H9 (cell line): ENCODE measurements at places on chromosomes 1 and 21. TPM values are rescaled to one million over a fixed set of nuclear protein-coding genes. Genes with fewer than 3 reads are reported as not detected.

CENPS gene
- total RNA-seq = 16.3 and 17.8 TPM in 2 replicates

CHRM3 gene
- 3.8 and 4.2 TPM in 2 replicates for total RNA-seq

JAM2 gene
- 2.0 and 2.6 TPM in 2 replicates for total RNA-seq

ID3 gene
- 113 and 119 TPM in 2 replicates for total RNA-seq

IVL gene
- total RNA-seq = not detected in 2 replicates

OXCT2 gene
- total RNA-seq = 3.7 and 4.3 TPM in 2 replicates

EPS15 gene
- 40.2 and 44.1 TPM in 2 replicates for total RNA-seq

FNDC5 gene
- total RNA-seq = 4.5 and 5.9 TPM in 2 replicates

TSPEAR gene
- 1.2 and 1.3 TPM in 2 replicates for total RNA-seq

S100A16 gene
- total RNA-seq = 8.0 and 8.2 TPM in 2 replicates

OR2T11 gene
- not detected in 2 replicates for total RNA-seq

HSD17B7 gene
- 26.2 and 26.8 TPM in 2 replicates for total RNA-seq

EFNA3 gene
- 3.9 and 4.6 TPM in 2 replicates for total RNA-seq

MEX3A gene
- total RNA-seq = 64.6 and 68.0 TPM in 2 replicates

CASQ2 gene
- not detected in 2 replicates for total RNA-seq

TNFRSF8 gene
- total RNA-seq = 2.9 and 3.2 TPM in 2 replicates

KISS1 gene
- total RNA-seq = 0.59 and 0.68 TPM in 2 replicates

CACNA1S gene
- total RNA-seq = 0.04 TPM in 1 of 2 replicates, not detected in the other

DENND2C gene
- total RNA-seq = 3.4 and 3.6 TPM in 2 replicates

KRTAP21-2 gene
- total RNA-seq = not detected in 2 replicates

ATP1A4 gene
- 0.20 and 0.44 TPM in 2 replicates for total RNA-seq

ZNF697 gene
- 17.4 and 17.9 TPM in 2 replicates for total RNA-seq

AKR7A3 gene
- 0.74 and 0.81 TPM in 2 replicates for total RNA-seq

SLC37A1 gene
- 34.8 and 37.7 TPM in 2 replicates for total RNA-seq

TRIM67 gene
- total RNA-seq = not detected in 2 replicates

COL11A1 gene
- total RNA-seq = 7.0 and 7.5 TPM in 2 replicates

YIPF1 gene
- 29.1 and 33.1 TPM in 2 replicates for total RNA-seq

FMOD gene
- total RNA-seq = not detected in 2 replicates

KIF17 gene
- total RNA-seq = 3.4 and 5.1 TPM in 2 replicates

TSPAN1 gene
- not detected in 2 replicates for total RNA-seq

SPRR1B gene
- not detected in 2 replicates for total RNA-seq

IFNGR2 gene
- total RNA-seq = 44.1 and 46.1 TPM in 2 replicates

CTTNBP2NL gene
- 38.1 and 38.8 TPM in 2 replicates for total RNA-seq

DMRTA2 gene
- total RNA-seq = 0.07 and 0.11 TPM in 2 replicates

TEKT2 gene
- total RNA-seq = 0.20 and 0.86 TPM in 2 replicates

MRAP gene
- not detected in 2 replicates for total RNA-seq

KRTAP25-1 gene
- total RNA-seq = not detected in 2 replicates

SLFNL1 gene
- 0.11 TPM in 1 of 2 replicates, not detected in the other for total RNA-seq

PTPRF gene
- total RNA-seq = 192 and 193 TPM in 2 replicates

CFAP74 gene
- total RNA-seq = 0.28 and 0.44 TPM in 2 replicates

SAMSN1 gene
- 2.8 and 4.6 TPM in 2 replicates for total RNA-seq

TMEM125 gene
- 19.1 and 19.6 TPM in 2 replicates for total RNA-seq

NEGR1 gene
- total RNA-seq = 0.13 and 0.44 TPM in 2 replicates

SPOCD1 gene
- total RNA-seq = 1.5 and 2.7 TPM in 2 replicates

LELP1 gene
- total RNA-seq = not detected in 2 replicates

MX2 gene
- total RNA-seq = 1.8 and 1.9 TPM in 2 replicates

CDA gene
- total RNA-seq = 6.5 and 7.0 TPM in 2 replicates

SELP gene
- not detected in 2 replicates for total RNA-seq

SMIM1 gene
- total RNA-seq = 5.3 and 7.3 TPM in 2 replicates

PAPPA2 gene
- 0.75 and 0.81 TPM in 2 replicates for total RNA-seq

FBXO2 gene
- total RNA-seq = 28.9 and 30.6 TPM in 2 replicates

KCNC4 gene
- total RNA-seq = 8.4 and 8.9 TPM in 2 replicates
